T-cell (primary cell): ENCODE measurements at places on chromosomes 3 and 15.

- no peak for DNase-seq
Measured at GRCh38 chr3:35335703-35336102, 303.6 kb upstream of the ARPP21 start.

- DNase-seq, result no peak
Measured at GRCh38 chr15:95902606-95903005, 427.9 kb upstream of the NR2F2 start.

GRCh38 chr3:8548502-8549275, 47.1 kb downstream of the LMCD1 start:
- no peak for DNase-seq

DNA sequence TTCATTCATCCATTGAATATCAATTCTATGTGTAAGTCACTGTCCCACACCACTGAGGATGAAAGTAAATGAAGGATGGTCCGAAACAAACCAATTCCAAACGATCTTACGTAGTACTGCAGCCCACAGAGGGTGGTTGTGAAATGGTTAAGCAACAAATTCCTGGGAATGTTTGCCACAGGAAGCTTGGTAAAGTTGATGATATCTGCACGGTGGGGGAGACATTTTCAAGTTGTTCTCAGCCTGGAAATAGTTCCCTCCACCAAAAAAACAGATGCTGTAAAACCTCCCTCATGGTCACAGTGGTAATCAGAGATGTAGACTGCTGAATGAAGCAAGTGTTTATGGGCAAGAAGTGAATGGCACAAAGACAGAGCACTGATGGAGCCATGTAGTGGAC, 35.9 kb upstream of the BNC1 start:
- DNase-seq, result no peak

DNA sequence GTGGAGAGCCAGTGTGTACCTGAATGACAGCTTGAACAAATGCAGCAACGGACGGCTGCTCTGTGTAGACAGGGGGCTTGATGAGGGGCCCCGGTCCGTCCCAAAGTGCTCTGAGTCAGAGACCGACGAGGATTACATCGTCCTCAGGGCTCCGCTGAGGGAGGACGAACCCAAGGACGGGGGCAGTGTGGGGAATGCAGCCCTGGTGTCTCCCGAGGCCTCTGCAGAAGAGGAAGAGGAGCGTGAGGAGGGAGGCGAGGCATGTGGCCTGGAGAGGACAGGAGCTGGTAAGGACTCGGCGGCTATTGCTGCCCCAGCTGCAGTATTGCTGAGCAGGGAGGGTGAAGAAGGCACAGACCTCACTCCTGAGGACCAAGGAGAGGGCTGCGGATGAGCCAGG, 54.4 kb upstream of the WNT7A start:
- no peak for DNase-seq

- no peak for DNase-seq
Measured at GRCh38 chr15:51007131-51007666, 87.5 kb downstream of the TNFAIP8L3 start.

DNA sequence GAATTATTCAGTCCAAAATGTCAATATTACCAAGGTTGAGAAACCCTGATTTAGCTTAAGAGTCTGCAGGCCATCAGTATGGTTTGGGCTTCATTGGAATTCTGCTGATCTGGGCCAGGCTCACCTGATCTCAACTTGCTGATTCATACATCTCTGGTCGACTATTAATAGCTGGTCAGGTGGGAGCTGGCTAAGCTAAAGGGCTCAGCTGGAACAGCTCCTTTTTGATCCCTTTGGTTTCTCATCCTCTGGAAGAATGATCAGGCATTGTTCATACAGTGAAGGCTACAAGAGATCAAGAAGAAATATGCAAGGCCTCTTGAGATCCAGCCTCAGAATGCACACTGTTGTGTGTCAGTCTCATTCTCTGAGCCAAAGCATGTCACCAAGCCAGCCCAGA, 123.3 kb upstream of the MME start:
- no peak for DNase-seq

DNA sequence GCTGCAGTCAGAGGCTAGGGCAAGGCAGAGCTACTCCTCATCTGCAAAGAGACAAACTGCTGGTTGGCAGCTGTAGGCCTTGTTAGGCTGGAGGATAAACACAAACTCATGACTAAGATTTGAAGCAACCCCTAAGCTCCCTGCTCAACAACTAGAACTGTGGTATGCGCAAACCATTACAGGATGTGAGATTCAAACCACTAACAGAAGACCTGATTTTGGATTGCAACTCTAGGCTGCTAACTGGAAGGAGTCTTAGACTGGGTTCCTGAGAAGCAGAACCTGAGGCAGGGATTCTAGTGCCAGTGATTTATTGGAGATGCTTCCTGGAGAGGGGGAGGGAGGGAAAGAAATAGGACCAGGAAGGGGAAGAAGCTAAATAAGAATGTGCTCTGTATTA, 22.5 kb downstream of the CCR4 start:
- DNase-seq, result no peak

DNA sequence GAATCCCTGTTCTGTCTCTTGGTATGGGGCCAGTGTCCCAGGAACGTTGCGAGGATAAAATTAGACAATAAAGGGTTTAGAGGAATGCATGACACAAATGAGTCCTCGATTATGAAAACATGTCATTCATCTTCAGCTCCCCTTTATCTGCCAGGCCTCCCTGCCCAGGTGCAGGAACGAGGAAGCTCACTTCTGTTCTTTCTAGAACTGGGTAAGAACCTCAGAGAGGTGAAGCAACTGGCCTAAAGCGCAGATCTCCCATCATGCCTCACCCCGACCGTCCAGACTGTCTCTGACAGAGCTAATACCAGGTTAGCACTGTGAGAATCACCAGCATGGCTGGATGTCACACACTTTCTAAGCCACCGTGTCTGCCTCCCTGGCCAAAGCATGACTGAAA, 1.5 kb upstream of the ITIH1 start:
- no peak for DNase-seq

DNA sequence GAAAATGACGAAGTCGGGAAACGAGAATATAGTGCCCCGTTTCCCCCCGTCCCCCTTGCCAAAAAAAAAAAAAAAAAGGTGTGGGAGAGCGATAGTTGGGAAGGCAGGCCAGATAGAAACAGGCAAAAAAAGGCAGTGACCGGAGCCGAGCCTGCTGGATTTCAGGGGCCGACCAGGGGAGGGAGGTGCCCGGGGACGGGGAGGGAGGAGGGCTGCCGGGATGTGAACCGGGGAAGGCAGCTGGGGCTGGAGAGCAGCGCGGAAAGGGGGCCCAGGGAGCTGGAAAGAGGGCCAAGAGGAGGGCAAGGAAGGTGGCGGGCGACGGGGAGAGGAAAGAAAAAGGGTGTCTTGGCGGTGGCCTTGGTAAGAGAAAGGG, 837 bp downstream of the LRRN1 start:
- DNase-seq, result no peak

DNA sequence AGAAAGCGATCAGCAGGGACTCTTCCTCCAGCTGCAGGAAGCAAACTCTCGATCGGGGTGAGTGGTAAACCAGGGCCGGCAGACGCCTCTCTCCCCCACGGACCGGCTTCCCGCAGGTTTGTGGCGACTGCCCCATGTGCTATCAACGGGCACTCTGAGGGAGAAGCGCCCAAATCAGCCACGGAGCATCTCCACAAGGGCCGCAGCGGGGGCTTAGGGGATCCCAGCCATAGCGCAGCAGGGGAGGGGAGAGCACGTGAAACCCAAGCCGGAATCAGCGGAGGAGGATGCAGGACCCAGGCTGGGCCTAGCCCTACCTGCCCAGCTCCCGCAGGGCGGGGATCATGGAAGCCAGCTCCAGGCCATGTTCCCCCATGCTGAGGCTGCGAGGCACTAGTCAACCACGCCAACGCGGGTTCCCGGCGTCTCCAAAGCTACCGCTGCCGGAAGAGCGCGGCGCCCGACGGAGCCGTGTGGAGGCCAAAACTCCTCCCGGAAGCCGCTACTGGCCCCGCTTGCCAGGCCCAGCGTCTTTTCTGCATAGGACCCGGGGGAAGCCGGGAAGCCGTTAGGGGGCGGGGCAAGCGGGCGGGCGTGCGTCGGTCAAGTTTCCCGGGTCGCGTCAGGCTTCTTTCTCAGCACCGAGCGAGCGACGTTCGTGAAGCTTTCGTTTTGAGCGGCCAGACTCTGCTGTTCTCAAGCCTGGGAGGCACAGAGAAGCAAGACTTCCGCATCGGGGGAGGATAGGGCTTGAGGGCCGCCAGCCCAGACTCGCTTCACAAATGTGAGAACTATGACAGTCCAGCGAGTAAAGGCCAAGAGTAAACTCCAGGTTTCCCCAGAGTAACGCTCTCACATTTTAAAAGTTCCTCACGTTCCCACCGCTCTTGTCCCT, at the start of gene ATR:
ATR (minus strand) TSS at position 405 of the 895 bp plus-strand sequence; CDS start at position 376, 29 bp downstream.
- peak; percentile 95 for DNase-seq

- DNase-seq, result no peak
Measured at GRCh38 chr3:74591946-74592345, 22.5 kb downstream of the CNTN3 start.

GRCh38 chr15:73284090-73284716, 84.6 kb downstream of the HCN4 start:
- DNase-seq, result no peak

DNA sequence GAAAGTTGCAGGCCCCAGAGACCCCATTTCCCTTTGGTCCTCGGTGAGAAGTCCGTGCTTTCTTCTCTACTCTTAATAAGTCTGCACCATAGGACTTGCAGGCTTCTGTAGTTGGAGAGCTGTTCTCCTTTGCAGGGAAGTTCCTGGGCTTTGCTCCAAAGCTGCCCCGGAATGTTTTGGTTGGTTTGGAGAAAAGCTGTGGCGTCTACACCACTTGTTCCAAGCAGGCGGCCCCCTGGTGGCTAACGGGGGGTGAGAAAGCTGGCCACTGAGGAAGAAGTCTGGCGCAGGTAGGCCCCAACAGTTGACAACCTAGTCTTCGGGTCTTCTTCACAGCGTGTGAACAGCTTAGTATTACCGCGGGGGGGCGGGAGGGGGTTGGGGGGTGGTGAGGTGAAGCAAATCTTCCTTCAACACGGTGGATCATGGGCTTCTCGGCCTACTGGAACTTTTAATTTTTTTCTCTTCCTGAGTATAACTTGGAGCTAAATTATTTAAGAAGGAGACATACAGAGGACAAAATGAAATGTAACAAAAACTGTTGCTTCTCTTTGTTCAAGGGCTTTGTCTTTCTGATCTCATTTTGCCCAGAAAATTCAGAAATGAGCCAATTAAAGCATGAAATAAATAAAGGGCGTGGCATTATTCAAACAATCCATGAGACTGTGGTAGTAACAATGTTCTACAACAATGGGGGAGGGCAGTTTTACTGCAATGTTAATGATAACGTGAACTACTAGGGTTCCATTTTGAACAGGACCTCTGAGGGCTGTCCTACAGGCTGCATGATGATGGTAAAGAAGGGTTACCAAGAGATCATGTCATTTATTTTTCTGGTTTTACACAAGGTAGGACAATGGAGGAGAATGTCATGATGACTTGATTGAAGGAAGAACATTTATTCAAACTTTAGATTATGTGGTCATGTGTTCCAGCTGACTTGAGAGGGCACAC, 2.2 kb upstream of the THRB start:
- DNase-seq, result no peak

DNA sequence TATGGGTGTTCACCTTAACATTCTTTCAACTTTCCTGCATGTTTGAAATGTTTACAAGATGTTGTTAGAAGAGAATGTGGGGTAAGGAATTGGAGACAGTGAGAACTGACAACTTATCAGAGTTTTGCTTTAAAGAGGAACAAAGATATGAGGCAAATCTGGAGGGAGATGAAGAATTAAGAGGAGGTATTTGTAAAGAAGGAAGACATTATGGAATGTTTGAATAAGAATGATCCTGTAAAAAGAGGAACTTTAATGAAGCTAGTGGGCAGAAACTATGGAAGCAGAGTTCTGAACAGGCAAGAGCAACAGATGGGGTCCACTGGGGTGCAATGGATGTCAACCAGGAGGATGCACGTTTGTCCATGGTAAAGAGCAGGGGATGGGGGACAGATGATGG, 27.7 kb downstream of the PLD1 start:
- DNase-seq, result no peak

DNA sequence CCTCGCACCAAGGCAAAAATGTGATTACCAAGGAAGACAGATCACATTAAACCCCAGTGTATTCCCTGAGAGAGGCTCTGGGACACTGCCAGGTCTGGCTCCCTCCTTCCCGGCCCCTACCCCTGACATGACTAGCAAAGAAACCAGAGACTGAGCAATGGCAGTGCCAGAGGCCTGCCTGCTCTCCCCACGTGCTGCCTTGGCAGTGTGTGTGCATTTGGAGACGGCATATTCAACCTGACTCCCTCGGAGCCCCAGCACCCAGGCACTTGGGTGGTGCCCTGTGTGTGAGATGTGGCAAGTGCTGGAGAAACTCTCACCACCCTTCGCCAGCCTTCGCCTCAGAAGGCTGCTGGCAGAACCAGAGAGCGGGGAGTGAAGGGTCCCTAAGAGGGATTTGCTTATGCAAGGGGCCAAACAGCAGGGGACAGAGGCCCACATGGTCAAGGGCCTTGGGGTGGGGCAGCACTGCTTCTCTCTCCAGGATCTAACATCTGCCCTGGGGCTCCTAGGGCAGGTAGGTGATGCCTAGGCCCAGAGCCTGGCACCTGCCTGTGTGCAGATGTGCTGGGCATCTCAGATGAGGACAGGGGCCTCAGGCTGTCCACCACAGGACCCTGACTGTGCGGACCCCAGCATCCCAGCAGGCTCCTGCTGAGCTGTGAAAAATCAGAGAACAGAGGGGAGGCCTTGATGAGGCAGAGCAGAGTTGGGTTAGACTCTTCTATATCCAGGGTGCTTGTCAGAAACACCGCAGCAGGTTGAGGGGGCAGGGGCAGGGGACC, 23.6 kb upstream of the PLXNA1 start:
- no peak for DNase-seq

DNA sequence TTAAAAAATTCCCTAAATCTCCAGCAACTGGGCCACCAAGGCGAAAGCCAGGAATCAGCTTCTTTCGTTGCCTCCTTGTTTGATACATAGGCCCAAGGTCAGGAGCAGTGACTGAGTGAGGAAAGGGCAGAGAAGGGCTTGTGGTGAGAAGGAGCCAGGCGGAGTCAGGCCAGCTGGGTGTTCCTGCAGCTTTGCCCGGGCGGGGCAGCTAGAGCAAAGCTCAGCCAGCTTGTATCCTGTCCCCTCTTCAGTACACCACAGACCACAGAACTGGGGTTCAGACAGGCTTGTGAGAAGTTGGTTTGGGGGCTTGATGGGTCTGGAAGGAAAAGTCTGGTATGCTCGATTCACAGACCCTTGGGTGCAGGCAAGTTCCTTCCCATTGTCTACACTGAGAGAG, 52.6 kb downstream of the CCK start:
- no peak for DNase-seq

DNA sequence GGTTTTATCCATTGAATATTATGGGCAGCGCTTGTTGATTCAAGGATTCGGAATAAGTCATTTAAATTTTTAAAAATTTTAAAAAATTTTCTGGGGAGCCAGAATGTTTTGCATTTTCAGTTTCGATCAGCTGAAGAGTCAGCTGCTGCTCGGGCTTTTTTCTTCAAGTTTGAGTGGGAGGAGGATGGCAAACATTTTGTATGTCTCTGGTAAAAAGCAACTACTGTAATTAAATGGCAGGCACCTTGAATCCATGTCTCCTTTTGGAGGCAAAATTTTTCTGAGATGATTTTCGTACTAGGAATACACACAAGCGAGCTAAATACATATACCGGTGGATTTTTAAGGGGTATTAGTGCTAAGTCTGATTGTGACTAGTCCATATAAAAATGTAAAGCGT, 612 bp downstream of the C3orf38 start:
- DNase-seq, result peak; percentile 21
